Adipose tissue (tissue), 3 donors: ENCODE measurements at places on chromosomes 6 and 20. TPM values are rescaled to one million over a fixed set of nuclear protein-coding genes. Genes with fewer than 3 reads are reported as not detected.

GLP1R gene
- 2.0 TPM for polyA plus RNA-seq

PLEKHG1 gene
- polyA plus RNA-seq = 5.7 TPM

KIZ gene
- polyA plus RNA-seq = 17.5 TPM

SLC17A4 gene
- polyA plus RNA-seq = 0.03 TPM

RING1 gene
- polyA plus RNA-seq = 42.5 TPM

BPIFB2 gene
- polyA plus RNA-seq = not detected
